NCI-H524 (cell line): ENCODE measurements at places on chromosomes 2 and 18.

DNA sequence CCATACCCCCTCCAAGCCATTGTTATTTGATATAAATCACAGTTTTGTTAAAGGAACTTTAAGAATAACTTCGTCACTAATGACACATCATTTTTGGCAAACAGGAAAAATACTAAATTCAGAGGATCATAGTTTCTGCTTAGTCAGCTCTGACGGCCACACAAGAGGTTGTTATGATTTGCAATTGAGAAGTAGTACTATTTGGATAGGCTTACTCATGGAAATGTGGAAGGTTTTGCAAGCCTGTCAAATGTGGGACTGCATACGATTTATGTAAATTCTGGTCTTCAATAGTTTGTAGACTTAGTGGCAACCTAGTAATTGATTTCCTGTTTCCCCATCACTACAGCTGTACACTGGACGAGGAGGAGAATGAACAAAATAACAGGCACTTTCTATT, 108.1 kb downstream of the ARHGEF33 start:
- DNase-seq = no peak

DNA sequence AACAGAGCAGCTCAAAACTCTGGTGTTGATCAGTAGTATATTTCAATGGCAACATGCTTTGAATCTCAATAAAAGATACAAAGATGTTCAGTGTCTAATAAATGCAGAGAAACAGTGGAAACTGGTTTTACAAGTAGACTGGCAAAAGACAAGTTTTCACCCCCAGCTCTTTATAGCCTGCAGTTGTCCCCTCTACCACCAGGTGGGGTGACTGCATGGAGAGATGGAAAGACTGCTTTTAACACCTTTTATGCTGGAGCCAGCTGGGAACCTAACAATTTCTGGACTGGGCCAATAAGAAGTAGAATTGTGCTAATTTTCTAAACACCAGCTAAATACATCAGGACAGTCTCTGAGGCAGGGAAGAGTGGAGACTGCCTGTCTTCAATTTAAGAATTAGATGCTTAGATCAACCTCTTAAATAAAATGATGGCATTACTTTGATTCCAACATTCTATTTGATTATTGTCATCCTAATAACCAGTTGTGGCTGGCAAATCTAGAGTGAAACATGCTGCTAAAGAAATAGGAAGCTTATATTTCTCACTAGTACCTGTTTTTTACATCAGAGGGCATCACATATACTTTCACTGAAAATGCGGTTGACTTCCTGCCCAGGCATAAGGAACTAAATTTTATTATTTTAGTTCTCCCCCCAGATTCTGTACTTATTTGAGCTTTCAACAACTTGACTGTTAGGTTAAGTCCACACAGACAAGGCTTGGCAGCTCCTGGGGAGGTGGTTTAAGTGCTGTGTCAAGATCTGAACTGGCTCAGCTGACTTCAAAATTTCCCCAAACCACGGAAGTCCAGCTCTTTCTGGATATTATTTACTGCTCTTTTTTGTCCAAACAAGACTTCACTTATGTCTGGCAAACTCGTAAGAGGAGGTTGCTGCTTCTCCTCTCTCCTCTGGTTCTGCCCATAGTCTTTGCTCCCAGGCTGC, 140.5 kb downstream of the TPGS2 start:
- DNase-seq = peak; percentile 50

- no peak for DNase-seq
Measured at GRCh38 chr2:85137156-85137555, 4.0 kb downstream of the TCF7L1 start.

DNA sequence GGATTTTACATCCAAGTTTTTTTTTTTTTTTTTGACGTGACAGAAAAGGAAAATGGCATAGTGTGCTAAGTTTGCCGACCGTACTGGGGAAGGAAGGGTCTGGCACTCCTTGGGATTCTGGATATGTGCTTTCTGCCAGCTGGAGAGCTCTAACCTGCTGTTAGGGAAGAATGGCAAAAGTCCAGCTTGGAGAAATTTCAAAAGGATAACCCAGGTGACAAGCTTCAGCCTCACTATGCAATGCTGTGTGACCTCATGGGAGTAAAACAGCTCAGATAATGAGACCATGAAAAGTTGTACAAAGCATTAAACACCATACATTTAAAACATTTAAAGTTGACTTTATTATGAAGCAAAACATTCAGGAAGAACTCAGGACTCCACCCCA, 10.3 kb upstream of the GPR45 start:
- no peak for DNase-seq

DNA sequence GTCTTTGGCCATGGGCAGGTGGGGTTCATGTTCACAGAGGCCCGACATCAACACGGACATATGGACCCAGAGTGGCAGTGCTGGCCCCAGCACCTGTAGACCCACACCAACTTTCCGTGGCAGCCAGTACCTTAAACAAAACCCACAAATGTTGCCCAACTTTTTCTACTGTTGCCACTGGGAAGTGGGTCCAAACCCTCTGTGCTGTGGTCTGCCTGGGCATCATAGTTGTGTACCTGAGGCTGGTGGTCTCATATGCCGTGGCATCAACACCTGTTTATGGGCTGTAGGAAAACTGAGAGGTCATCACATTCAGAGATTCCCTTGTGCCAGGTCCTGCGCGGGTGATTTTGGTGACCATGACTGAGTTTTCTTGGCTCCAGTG, 79.9 kb downstream of the SH3RF3 start:
- no peak for DNase-seq

GRCh38 chr2:27762951-27763906, 8.3 kb upstream of the MRPL33 start:
- no peak for DNase-seq

- peak; percentile 90 for DNase-seq
Measured at GRCh38 chr2:38076152-38076709, 280 bp upstream of the CYP1B1 start.

GRCh38 chr2:191109888-191110287, 40.9 kb downstream of the STAT4 start:
- DNase-seq = no peak

DNA sequence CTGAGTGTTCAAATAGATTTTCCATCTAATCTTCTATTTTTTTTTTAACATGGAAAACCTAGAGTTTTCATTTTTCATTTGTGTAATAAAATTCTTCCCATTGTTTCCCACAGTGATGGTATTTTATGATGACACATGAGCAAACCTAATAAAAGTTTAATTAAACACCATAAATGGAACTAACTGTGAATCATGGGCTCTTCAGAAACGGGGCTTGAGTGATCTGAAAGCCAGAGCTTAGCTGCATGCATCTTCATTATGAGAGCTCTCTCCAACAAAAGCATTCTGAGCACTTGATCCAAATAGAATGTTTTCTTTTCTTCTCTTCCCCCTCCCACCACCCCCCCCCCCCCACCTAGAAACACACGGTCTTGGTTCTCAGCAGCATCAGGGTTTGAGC, 82.1 kb upstream of the REV1 start:
- DNase-seq = peak; percentile 28

- no peak for DNase-seq
Measured at GRCh38 chr2:178707476-178707875, 99.7 kb downstream of the TTN start.

- no peak for DNase-seq
Measured at GRCh38 chr2:140392824-140393223, 1612.6 kb upstream of the NXPH2 start.

DNA sequence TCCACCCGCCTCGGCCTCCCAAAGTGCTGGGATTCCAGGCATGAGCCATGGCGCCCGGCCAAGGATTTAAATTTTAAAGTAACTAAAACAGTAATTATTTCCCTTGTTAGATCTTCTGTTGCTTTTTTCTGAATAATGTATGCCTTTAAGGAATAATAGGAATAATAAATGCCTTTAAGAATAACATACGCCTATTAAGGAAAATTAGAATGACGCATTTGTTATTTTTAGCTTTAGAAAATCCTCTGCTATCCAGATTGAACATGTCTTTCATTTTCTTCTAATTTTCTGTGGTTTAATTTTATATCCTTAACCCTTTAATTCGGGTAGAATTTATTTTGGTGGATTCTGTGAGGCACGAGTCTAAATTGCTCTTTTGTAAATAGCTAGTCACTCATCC, 23.1 kb upstream of the TMBIM1 start:
- DNase-seq = no peak

GRCh38 chr18:47254341-47254939, 3.0 kb upstream of the SKOR2 start:
- DNase-seq = no peak

DNA sequence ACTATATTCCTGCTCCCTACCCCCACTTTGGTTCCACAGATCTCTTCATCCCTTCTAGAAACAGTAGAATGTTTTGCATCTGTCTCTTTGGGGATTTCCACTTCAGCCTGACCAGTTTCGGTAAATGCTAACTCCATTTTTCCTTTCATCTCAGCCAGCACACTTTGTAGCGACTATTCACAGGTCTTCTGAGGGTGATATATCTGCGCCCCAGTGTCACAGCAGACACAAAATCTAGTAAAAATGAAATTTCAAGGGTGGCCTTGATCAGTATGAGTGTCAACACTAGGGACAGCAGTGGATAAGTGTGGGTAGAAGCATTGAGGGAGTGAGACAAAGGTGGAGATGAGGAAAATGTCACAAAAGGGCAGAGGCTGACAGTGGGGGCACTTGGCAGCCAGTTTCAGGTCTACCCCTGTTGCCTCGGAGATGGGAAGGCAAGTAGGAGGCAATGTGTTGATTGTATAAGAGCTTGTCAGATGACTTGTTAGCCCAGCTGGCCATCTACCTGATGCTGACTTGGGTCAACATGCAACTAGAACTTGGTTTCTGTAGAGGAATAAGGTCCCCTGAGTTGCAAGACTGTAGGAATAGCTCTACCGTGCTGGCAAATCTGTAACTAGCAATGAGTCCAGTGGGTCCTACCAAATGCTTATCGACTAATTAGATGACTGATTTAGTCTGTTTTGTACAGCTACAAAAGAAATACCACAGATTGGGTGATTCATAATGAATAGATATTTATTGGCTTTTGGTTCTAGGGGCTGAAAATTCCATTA, 60.7 kb downstream of the CXCR4 start:
- no peak for DNase-seq

GRCh38 chr18:67151366-67151765, 365.2 kb downstream of the DSEL start:
- DNase-seq = no peak

DNA sequence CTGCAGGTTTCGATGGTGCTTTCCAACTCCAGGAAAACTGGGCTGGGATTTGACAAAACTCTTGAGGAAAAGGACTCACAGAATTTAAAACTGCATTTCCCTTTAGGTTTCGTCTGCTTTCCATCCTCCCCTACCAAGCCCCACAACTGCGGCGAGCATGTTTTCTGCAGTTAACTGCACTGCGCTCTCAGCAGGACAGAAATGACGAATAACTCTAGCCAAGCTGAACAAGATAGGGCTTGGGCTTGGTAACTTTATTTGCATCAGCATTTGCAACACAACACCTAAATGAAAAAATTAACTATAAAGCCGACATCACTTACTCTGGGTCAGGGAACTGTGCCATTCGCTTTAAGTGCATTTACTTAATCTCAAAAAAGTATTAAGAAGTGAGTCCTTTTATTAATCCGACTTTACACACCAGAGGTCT, 669 bp upstream of the PIKFYVE start:
- DNase-seq = peak; percentile 48
